Stomach (tissue), 19 donors: ENCODE measurements at places on chromosomes 3 and 15. TPM values are rescaled to one million over a fixed set of nuclear protein-coding genes. Genes with fewer than 3 reads are reported as not detected.

DNA sequence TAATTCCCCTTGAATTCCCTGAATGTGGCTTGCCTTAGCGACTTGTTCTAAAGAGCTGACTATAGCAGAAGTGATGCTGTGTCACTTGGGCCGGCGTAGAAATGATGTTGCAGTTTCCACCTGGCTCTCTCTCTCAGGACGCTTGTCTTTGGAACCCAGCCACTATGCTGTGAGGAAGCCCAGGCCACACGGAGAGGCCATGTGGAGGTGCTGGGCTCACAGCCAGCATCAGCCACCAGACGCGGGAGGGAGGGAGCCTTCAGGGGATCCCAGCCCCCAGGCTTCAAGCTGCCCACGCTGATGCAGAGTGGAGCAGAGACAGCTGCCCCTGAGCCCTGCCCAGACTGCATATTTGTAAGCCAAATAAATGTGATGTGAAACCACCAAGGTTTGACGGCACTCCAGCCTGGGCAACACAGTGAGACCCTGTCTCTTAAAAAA lies 18.6 kb downstream of the RNU5B-1 start:
- H3K4me3 ChIP-seq: no peak overlapping the region
- H3K27ac ChIP-seq: no peak overlapping the region
- H3K27me3 ChIP-seq: no peaks in the 10 kb centered on the region
- H3K36me3 ChIP-seq: no peaks in the 10 kb centered on the region

The RFTN1 gene
- 41.9 TPM for total RNA-seq

DNA sequence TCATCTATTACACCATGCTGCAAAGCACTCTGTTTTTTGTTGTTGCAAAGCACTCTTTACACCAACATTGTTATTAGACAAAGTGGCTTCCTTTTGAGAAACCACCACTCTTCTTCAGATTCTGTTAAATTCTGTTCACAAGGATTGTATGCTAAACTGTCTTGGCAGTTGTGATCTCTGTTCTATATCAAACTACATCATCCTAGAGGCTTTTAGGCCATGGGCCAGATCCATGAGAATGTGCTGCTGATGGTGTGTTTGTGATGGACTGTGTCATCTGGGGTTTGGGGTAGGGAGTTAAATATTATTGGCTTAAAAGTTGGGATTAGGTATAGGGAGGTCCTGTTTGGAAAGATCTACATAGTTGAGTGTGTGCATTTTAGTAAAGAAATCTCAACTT lies 229.8 kb downstream of the GAP43 start:
- no peak for DNase-seq
- no peak overlapping the region for H3K27ac ChIP-seq
- no peak overlapping the region for H3K4me3 ChIP-seq
- no peaks in the 10 kb centered on the region for H3K27me3 ChIP-seq
- H3K36me3 ChIP-seq: no peaks in the 10 kb centered on the region
- peaks cover 14% of the 10 kb centered on the region for H3K4me1 ChIP-seq

The SLITRK3 gene
- not detected for total RNA-seq

GRCh38 chr15:93052090-93052879 lies 36.7 kb downstream of the RGMA start:
- H3K36me3 ChIP-seq: peaks cover 14% of the 10 kb centered on the region
- peak overlapping the region; percentile 60 for H3K27ac ChIP-seq
- no peak for DNase-seq
- H3K4me3 ChIP-seq: no peak overlapping the region
- H3K4me1 ChIP-seq: peaks cover 5% of the 10 kb centered on the region

DNA sequence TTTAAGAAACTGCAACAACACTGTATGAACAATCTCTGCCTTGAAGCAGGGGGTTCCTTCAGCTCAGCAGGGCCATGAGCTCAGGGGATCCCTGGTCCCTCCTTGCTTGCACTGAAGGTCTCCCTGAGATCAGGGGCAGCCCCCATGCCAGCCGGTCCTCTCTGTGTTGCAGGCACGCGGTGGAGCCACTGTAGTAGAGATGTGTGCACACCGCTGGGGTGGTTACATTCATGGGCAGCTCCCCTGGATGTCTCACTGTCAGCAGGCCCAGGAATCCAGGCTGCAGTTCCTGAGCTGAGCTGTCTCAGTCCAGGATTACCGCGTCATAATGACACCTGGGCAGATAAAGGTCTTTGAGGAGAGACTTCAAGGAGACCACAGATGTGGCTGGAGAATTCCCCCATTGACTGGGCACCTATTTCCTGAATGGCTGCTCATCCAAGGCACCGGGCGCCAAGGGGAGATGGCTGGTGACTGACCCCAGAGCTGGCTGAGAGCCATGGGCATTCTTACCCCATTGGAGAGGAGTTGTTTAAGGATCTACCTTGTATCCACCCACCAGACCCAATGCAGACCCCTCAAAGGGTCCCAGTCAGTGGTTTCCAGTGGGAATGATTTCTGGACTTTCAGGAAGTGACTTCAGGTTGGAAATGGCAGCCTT lies 10.4 kb upstream of the KLF13 start:
- no peak overlapping the region for H3K4me3 ChIP-seq
- H3K4me1 ChIP-seq: no peaks in the 10 kb centered on the region
- no peak for DNase-seq
- H3K36me3 ChIP-seq: no peaks in the 10 kb centered on the region

The PAQR9 gene
- not detected for total RNA-seq

DNA sequence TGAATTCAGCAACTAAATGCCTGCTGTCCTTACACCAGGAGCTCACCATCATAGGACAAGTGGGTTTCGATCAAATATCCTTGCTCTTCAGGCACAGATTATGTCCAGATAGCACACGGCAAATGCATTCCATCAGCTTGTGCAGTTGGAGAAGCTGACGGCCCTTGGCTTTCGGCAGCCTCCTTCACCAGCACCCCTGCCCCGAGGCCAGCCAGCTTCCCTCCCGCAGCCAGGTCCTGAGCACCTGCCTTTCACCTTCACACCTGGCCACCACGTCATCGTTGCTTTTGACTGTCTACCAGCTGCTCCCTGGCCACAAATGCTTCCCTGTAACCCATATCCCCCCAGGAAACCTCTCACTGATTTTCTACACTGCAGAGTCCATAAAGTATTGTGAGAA lies 355.5 kb downstream of the OCA2 start:
- H3K27ac ChIP-seq: no peak overlapping the region
- H3K4me3 ChIP-seq: no peak overlapping the region
- H3K36me3 ChIP-seq: no peaks in the 10 kb centered on the region
- no peaks in the 10 kb centered on the region for H3K4me1 ChIP-seq
- no peak for DNase-seq
- no peaks in the 10 kb centered on the region for H3K27me3 ChIP-seq
